ENCODE measurements at places on chromosomes 11 and 22.

GRCh38 chr11:16945671-16946469 is 68.3 kb downstream of the PLEKHA7 start:
- DNase-seq: no peak

DNA sequence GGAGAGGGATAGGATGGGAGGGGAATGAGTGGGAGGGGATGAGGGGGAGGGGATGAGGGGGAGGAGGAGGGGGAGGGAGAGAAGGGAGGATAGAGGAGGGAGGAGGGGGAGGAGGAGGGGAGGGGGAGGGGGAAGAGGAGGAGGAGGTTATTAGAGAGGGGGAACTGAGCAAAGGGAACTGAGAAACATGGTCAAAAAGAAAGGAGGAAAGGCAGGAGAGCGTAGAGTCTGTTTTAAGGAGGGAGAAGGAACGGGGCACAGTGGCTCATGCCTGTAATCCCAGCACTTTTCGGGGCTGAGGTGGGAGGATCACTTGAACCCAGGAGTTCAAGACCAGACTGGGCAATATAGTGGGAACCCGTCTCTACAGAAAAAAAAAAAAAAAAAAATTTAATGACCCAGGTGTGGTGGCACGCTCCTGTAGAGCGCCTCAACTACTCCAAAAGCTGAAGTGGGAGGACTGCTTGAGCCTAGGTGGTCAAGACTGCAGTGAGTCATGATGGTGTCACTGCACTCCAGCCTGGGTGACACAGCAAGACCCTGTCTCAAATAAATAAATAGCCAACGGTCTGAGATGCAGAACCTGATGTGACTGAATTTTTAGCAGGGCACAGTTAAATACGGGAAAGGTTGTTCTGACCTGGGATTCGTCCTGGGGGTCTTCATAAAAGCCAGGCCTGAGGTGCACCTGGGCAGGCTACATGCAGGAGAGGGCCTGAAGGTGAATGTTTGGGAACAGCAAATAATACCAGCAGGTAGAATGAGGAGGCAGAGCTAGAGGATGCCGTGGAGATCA is 4.0 kb downstream of the B3GNT6 start:
- no peak for DNase-seq

- DNase-seq: no peak
Measured at GRCh38 chr22:11605468-11605981, 3922.5 kb upstream of the OR11H1 start.

DNA sequence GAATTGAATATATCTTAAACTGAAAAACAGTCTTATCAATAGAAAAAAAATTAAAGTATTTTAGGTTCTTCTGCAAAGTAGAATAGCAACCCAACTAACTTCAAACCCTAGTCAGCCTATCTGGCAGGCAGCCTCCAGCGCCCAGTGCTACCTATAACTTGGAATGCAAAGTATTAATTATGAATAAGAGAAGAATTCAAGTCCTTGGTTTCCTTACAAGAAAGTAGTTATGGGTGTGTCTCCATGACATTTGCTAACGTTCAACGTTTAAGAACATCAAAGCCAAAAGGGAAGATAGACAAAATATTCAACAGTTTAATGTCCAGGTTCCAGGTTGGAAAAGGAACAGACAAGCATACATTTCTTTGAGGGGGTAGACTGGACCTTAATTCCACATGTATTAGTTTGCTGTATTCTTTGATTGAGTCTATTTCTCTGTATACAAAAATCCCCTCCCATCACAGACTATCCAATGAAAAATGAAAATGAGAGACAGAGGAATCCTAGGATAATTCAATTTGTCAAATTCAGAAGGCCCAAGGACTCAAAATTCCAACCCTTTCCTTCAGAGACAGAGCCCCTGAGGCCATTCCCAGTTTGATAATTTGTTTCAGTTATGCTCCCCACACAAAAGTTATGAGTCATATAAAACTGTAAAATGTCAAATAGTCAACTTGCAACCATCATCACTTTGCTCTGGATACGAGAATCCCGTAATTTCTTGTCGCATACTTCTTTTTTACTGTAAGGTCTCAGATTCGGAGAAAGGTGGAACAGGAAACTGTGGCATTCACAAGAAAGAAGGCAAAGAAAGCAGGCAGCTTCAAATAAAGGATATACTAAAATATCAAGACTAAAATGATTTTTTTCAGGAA is 83.7 kb upstream of the CHRM4 start:
- DNase-seq: no peak

DNA sequence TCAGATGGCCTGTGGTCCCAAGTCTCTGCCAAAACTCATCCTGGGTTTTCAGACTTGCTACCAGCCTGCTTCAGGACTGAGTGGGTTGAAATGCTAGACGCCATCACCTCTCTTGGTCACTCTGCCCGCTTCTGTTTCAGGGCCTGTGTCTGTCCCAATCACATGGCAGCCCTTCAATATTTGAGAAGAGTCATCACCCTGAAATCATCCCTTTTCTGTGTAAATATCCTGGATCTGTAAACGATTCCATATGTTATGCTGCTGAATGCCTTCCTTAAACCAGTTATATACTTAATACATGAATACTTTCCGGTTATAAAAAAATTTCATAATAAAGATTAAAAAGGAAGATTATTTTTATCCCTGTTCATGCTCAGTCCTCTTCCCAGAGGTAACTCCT is 39.8 kb upstream of the TLCD5 start:
- no peak for DNase-seq

GRCh38 chr11:116062129-116062489 is 557.9 kb upstream of the CADM1 start:
- no peak for DNase-seq

DNA sequence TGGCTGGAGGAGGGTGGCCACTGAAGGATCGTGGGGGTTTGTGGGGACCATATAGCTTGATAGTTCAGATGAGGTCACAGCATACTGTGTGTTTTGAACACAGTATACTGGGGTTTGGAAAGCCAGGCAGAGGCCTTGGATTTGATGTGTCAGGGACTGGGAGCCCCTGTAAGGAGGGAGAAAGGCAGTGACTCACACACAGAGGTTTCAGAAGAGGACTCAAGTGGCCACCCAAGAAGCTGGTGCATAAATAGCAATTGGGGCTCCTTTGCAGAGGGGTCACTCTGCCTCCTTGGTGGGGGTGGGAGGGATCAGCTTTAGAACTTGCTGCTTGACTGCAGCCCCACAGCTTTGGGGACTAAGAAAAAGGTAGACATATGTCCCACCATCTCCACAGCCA is 39.3 kb downstream of the SLC5A1 start:
- no peak for DNase-seq

- no peak for DNase-seq
Measured at GRCh38 chr22:39592081-39593065, 21.8 kb downstream of the CACNA1I start.

- no peak for DNase-seq
Measured at GRCh38 chr22:31343235-31344191, 2.6 kb downstream of the PATZ1 start.

GRCh38 chr11:94449437-94449836 is 44.2 kb downstream of the MRE11 start:
- DNase-seq: no peak

- no peak for DNase-seq
Measured at GRCh38 chr22:20531404-20532201, 24.2 kb downstream of the MED15 start.

GRCh38 chr11:86749821-86750401 is 50.4 kb upstream of the PRSS23 start:
- no peak for DNase-seq

DNA sequence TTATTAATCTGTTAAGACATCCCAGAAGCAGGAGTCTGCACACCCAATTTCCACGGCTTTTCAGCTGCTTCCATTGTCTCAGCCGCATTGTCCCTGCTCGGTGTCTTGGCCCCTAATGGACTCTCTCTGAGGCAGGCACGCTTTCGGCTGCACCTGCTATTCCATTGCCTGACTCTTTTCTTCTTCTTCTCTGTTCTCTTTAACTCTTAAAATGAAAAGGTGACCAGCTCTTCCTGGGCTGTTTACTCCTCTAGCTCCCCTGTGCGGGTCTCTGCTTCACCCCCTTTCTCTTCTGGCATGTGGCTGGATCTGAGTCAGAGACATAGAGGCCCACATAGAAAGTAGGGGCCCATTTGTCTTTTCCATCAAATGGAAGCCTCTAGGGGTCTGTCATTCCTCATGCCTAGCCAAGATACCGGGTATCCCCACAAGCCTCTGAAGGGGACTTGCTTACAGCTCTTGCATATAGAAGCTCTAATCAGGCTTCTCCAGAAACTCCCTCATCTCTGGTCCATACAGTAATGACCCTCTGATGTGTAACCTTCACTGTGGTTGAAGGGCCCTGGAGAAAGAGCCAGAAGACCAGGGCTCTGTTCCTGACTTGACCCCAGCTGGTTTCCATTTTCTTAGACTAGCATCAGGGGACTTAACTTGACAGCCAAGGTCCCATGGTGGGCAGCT is 243.9 kb downstream of the ST3GAL4 start:
- DNase-seq: no peak

- no peak for DNase-seq
Measured at GRCh38 chr11:36051235-36052144, 107.6 kb downstream of the LDLRAD3 start.

DNA sequence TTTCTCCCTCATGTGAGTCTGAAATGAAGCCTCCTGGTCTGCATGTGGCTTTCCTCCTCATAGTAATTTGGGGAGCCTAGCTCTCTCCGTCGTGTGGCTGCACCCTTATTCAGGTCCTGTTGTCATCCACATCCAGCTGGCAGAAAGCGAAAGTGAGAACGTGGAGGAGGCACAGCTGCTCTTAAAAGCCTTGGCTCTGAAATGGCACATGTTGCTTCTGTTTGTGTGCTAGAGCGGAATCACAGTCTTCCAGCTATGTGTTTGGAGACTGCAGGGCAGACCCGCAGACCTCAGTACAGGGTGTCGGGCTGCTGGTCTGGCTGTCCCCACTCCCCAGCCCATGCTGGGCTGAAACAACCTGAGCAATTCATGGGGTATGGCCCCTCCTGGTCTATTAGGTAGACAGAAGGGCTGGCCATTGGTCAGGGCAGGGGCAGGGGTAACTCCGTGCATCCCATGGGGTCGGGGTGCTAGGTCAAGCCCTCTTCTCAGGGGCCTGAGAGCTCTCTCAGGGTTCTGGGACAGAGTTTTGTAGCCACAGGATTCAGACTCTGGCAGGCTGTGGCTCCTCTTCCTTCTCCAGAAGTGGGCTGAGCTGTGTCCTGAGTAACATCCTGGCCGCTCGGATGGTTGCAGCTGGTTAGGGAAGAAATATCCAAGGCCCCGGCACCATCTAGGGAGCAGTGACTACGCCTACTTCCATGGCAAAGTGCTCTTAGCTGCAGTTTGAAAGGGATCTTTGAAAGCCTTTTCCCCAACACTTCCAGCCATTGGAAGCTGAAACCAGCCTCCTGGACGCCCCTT is 50.6 kb downstream of the C11orf96 start:
- DNase-seq: no peak

- peak; percentile 53 for DNase-seq
Measured at GRCh38 chr22:20741634-20742581, 32.0 kb upstream of the SERPIND1 start.

- DNase-seq: no peak
Measured at GRCh38 chr11:33461369-33462125, 204.4 kb downstream of the HIPK3 start.

DNA sequence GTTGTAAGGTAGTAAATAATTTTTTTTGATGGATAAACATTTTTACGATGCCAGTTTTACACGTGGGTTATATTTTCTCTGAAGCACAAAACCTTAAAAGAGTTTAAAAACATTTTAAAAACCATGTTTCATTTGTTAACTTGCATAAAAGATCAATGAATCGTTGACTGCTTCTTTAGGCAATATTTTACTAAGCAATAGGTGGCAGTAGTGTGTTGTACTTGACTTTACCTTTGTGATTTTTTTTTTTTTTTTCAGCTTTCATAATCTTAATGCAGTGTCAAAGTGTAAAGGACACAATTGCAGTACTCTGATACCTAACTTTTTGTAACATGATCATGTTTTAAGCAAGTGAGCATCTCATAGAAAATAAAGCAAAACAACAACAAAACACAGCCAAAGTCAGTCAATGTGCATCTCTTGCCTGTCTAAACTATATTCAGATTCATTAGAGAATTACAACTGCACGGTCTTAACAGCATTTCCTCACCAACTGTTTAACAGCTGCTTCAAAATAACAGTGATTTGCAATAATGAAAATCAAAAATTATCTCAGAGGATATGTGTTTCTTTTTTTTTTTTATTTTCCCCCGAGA is 27.7 kb downstream of the DNAJC24 start:
- no peak for DNase-seq

DNA sequence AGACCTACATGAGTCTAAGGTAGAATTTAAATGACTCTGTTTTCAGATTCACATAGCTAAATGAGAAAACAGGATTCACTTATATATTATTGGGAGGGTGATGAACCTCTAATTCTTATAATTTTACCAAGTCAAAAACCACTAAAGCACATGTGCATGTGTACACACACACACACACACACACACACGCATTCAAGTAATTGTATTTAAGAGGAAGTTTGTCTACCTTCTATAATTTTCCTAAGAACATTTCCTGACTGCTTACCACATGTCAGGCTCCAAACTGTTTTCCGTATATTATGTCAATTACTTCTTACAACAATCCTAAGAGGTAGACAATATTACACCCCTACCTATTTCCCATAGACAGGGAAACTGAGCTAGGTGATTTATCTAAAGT is 6.7 kb downstream of the RNF141 start:
- DNase-seq: no peak

DNA sequence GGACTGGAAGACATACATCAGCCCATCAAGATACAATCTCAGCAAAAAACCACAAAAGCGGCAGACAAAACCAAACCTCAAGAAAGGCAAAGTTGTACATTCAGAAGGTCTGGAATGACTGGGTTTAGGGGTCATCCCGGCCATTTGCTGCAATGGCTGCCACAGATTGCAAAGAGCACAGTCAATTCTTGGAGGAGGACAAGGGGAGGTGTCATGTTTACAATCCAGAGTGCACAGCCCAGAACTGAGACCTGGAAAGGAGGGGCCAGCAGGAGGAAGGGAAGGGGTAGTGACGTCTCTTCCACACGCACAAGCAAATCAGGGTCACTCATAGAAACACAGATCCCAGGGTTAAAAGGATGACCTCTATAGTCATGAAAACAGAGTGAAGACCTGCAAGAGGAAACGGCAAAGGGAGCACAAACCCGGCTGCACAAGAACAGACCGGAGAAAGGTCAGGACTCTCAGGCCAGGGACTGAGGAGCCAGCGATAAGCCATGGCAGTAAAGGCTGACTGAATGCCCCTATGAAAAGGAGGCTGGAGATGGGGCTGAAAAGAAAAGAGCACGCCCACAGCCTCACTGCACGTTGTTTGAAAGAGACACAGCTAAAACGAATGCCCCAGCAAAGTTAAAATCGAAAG is 18.2 kb upstream of the MUC5AC start:
- DNase-seq: no peak
